ENCODE measurements at places on chromosomes 11 and 22. TPM values are rescaled to one million over a fixed set of nuclear protein-coding genes. Genes with fewer than 3 reads are reported as not detected.

DNA sequence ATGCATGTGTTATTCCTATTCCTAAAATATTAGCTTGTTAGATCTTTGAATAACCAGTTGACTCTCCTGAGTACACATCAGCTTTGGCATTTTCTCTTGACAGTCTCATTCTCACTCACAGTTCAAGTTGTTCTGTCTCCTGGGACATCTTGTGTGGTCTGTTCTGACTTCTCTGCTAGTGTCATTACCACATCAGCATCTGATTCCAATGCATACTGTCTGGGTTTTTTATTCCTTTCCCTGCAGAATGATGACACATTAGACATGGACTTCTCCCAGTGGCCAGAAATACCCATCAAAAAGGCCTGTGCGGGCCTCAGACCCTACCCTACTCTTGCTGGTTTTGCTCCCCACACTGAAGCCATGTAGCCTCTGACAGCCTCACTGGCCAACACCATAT lies 2.7 kb downstream of the ZNF74 start:
- DNase-seq: no peak

The DYNC2H1 gene
- 23.5 TPM for total RNA-seq

DNA sequence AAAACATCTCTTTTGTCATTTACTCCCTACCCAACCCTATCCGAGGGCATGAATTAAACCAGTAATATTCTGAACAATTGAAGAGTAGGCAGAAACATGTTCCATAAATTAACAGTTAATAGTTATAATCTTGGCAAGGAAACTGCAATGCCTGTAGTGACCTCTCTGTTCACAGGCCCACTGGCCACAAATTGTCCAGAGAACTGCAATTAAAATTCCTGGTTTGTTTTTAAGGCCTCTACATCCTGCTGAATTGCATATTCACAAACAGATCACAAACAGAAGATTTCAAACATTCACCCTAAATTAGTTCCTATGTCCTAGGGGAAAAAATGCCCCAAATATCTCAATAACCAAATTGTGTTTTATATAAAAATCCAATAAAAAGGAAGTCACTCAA lies 143.2 kb upstream of the TRPC6 start:
- DNase-seq: no peak

GRCh38 chr22:30297991-30298701 lies 8.8 kb upstream of the CASTOR1 start:
- DNase-seq: no peak

The OR5T3 gene
- total RNA-seq: not detected

All from GM23338 (cell line).